ENCODE measurements at places on chromosomes 13 and 19. TPM values are rescaled to one million over a fixed set of nuclear protein-coding genes. Genes with fewer than 3 reads are reported as not detected.

Gene KANK3
- 1.5 TPM for total RNA-seq

Gene OR7A5
- not detected for total RNA-seq

Gene POSTN
- total RNA-seq, result not detected

Gene PVR
- total RNA-seq, result 19.1 TPM

Gene ZNF878
- 0.49 TPM for total RNA-seq

Gene LRRC63
- total RNA-seq, result 0.26 TPM

Gene PEX11G
- 1.2 TPM for total RNA-seq

Gene CAPN12
- total RNA-seq, result 3.5 TPM

Gene CD37
- 134 TPM for total RNA-seq

Gene SHANK1
- total RNA-seq, result not detected

Gene IFNL1
- not detected for total RNA-seq

Gene SERP2
- total RNA-seq, result not detected

Gene SIAH3
- total RNA-seq, result not detected

Gene HCN2
- 1.1 TPM for total RNA-seq

Gene ERICH6B
- total RNA-seq, result not detected

Gene ATP4A
- total RNA-seq, result not detected

Gene ERVV-1
- not detected for total RNA-seq

Gene MYO1F
- total RNA-seq, result 33.0 TPM

Gene IRGQ
- 32.7 TPM for total RNA-seq

Gene KIR2DL3
- 0.12 TPM for total RNA-seq

Gene DCLK1
- total RNA-seq, result not detected

Gene ZNF433
- 0.21 TPM for total RNA-seq

Gene HCST
- 46.1 TPM for total RNA-seq

Gene ATCAY
- not detected for total RNA-seq

Gene KLK13
- not detected for total RNA-seq

Gene ZNF98
- total RNA-seq, result not detected

Gene FFAR2
- not detected for total RNA-seq

Gene DPY19L3
- 19.1 TPM for total RNA-seq

Gene GRK1
- total RNA-seq, result 0.07 TPM

Gene LRRC25
- total RNA-seq, result not detected

Gene TTC9B
- not detected for total RNA-seq

Gene SPTBN4
- 0.51 TPM for total RNA-seq

Gene DNAAF3
- not detected for total RNA-seq

Gene PRSS57
- not detected for total RNA-seq

Gene CRLF1
- not detected for total RNA-seq

Gene MRPL57
- total RNA-seq, result 32.7 TPM

Gene ZNF43
- total RNA-seq, result 30.3 TPM

Gene KIR3DL2
- 0.47 TPM for total RNA-seq

Gene LIN7B
- total RNA-seq, result 6.0 TPM

Gene VSTM2B
- total RNA-seq, result not detected

Gene ADGRE3
- not detected for total RNA-seq

Gene ZNF560
- total RNA-seq, result not detected

Gene CATSPERD
- total RNA-seq, result not detected

Gene NLRP13
- not detected for total RNA-seq

Gene SIGLEC8
- total RNA-seq, result 0.09 TPM

Gene VAV1
- 78.9 TPM for total RNA-seq

Gene MIR17HG
- 52.9 TPM for total RNA-seq

Gene RRAS
- 4.1 TPM for total RNA-seq

Gene CRX
- total RNA-seq, result not detected

Gene XPO4
- 34.8 TPM for total RNA-seq
